ENCODE measurements at places on chromosomes 1 and 21.

- no peak for DNase-seq
Measured at GRCh38 chr21:28592205-28592865, 400.3 kb downstream of the LTN1 start.

DNA sequence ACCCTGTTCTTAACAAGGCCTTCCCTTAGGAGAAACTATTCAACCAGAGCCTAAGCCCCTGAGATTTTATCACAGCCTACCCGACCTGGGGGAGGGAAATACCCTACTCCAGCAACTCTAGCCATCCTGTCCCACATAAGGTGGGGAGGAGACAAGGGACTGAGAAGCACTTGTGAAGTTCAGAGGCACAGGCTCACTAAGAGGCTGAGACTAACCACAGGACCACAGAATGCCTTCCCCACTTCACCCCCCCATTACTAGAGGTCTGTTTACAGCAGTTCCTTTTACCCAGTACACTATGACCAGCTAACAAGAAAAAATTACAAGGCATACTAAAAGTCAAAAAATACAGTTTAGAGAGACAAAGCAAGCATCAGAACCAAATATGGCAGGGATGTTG is 86.8 kb downstream of the TEX35 start:
- DNase-seq, result no peak

DNA sequence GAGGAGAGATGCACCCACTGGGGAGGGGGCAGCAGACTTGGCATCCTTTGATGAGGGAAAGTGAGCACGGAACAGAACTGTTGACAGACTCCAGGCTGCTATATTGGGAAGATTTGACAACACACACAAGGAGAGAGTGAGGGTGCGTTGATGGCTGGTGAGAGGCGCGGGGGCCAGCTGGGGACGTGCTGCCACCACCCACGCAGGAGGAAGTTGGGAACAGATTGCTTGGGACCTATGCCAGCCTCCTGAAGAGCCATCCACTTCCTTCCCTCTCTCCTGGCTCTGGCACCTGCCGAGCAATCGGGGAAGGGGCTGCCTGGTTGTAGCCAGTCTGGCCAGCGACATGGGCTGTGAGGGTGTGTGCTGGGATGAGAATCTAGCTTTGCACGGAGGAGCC is 223.7 kb upstream of the CSF3R start:
- DNase-seq, result no peak

- DNase-seq, result no peak
Measured at GRCh38 chr1:237794071-237794470, 96.7 kb downstream of the ZP4 start.

DNA sequence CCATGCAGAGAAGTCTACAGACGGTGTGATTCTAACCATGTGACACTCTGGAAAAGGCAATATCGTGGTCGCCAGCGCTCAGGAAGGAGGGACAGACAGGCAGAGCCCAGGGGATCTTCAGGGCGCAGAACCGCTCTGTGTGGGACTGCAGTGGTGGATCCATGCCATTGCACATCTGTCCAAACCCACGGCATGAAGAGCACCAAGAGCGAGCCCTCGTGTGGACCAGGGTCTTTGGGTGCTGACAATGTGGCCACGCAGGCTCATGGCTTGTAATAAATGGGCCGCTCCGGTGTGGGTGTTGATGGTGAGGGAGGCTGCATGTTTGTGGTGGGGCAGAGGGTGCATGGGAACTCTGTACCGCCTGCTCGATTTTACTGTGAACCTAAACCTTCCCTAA is 25.3 kb upstream of the POFUT2 start:
- no peak for DNase-seq

- DNase-seq, result no peak
Measured at GRCh38 chr1:155859881-155860871, 809 bp downstream of the SYT11 start.

DNA sequence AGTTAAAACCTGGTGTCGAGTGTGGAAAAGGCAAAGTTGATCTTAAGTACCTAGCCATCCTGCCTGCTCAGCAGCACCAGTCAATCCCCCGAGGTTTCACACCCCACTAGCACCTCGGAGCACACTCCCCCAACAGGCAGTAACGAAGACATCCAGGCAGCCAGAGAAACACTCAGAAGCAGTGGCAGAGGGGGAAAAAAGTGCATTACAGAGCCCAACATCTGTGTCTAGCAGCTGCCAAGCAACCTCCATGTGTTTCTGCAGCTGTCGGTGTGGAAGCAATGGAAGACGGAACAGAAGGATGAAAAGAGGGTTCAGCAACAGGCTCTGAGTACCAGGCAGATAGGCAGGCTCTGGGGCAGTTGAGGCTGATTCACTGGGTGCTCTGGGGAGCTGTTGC is 73.4 kb upstream of the PROX1 start:
- no peak for DNase-seq

All from Panc1 (cell line).